ENCODE measurements at places on chromosomes 5 and 9. TPM values are rescaled to one million over a fixed set of nuclear protein-coding genes. Genes with fewer than 3 reads are reported as not detected.

- no peak for DNase-seq
- no peak overlapping the region for H3K4me3 ChIP-seq
- H3K4me1 ChIP-seq, result no peaks in the 10 kb centered on the region
- no peak overlapping the region for H3K27ac ChIP-seq
Measured at GRCh38 chr9:94648185-94648584, 8.9 kb upstream of the FBP1 start.

ANKDD1B gene
- 0.84 TPM for total RNA-seq

ALDOB gene
- 4.8 TPM for total RNA-seq

DNA sequence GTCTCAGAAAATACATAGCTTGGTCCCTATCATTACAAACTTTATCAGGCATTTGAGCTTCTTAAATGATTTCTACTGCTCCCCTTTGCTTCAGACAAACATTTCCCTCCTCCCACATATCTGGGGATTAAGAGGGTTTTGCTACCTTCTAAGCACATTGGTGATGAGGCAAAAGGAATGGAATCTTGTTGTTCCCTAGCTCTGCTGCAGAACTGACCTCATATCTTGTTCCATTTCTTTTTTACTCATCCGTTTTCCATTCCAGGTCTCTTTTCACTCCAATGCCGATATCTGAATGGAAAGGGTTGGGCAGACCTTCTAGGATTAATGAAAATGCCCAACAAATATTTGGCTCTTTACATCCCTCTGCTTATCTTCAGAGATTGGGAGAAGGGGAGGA lies 444.6 kb downstream of the ZNF608 start:
- no peaks in the 10 kb centered on the region for H3K27me3 ChIP-seq
- no peak for DNase-seq
- H3K4me1 ChIP-seq, result no peaks in the 10 kb centered on the region
- H3K27ac ChIP-seq, result no peak overlapping the region
- no peak overlapping the region for H3K4me3 ChIP-seq

PLAC8L1 gene
- total RNA-seq, result 0.56 TPM

DNA sequence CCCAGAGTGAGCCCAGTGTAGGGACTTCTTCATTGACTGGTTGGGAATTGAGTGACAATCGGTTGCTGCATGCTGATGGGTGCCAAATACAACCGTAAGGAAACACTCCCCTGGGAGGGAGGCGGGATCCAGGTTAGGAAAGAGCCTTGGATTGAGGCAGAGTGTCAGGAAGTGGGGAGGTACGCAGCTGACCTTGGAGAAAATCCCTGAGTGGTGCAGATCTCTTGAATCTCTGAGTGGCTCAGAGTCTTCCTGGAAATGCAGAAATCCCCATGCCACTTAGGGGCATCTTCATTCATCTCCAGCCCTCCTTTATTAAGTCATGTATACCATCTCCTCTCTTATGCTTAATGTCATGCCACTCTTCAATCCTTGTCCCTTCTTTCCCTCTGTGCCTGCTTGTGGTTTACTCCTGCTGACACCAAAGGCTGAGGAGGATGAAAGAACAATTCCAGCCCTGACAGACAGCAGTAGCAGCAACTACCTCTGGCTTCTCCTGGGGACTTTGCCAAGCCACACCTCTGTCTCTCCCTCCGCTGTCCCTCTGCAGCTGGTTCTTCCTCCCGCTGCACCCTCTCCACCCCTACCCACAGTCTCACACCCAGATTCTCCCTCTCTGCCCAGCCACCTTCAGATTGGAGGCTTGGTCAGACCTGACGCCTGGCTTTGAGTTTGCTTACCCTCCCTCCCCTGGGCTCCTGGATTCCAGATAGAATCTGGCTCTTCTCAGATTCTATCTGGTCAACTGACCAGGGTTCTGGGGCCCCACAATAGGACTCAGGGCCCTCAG lies 14.1 kb upstream of the LCP2 start:
- H3K4me1 ChIP-seq, result peaks cover 33% of the 10 kb centered on the region
- no peak overlapping the region for H3K27ac ChIP-seq
- DNase-seq, result no peak

GRCh38 chr5:117547192-117547591 lies 972.6 kb upstream of the SEMA6A start:
- H3K4me3 ChIP-seq, result no peak overlapping the region
- no peaks in the 10 kb centered on the region for H3K4me1 ChIP-seq
- H3K27ac ChIP-seq, result no peak overlapping the region
- no peaks in the 10 kb centered on the region for H3K27me3 ChIP-seq
- DNase-seq, result no peak

DNA sequence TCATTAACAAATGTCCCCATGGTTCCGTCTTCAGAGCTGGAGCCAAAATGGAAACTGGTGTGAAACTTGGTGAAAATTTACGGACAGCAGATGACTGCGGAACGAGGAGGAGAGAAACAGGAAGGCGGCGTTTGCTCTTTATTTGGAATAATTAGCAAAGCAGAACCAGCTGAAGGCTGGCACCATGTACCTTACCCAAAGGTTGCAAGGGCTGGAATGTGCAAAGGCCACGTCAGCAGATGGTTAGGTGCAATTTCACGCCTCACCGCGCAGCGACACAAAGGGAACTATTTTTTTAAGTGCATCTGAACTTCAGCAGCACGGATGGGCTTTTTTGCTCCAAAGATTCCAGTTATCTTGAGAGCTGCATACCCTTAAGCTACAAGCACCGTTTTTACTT lies 127.4 kb downstream of the COL23A1 start:
- H3K27me3 ChIP-seq, result no peaks in the 10 kb centered on the region
- DNase-seq, result no peak
- H3K4me3 ChIP-seq, result no peak overlapping the region
- no peak overlapping the region for H3K27ac ChIP-seq

GRCh38 chr9:95508242-95508967 lies 8.4 kb downstream of the PTCH1 start:
- peak; percentile 28 for DNase-seq
- no peaks in the 10 kb centered on the region for H3K27me3 ChIP-seq
- no peaks in the 10 kb centered on the region for H3K36me3 ChIP-seq

DNA sequence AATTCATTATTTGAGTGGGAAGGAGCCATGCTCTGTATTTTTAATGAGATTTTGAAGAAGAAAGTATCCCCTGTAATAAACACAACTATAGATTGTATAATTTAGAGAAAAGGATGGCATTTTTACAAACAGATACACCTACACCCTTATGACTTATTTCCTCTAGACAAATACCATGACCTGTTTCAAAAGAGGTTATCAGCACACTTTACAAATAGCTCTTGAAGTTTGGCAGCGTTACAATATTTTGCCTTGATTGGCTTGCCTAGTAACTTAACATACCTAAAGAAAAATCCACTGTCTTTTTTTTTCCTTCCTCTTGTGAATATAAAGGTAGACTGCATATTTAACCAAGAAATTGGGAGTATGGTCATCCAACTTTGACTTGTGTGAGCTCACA lies 28.5 kb upstream of the CETN3 start:
- no peak overlapping the region for H3K27ac ChIP-seq
- no peak overlapping the region for H3K4me3 ChIP-seq
- no peaks in the 10 kb centered on the region for H3K4me1 ChIP-seq
